ENCODE measurements at places on chromosomes 12 and 14. TPM values are rescaled to one million over a fixed set of nuclear protein-coding genes. Genes with fewer than 3 reads are reported as not detected.

MANSC4 gene
- total RNA-seq, result not detected

GRCh38 chr12:132736378-132736777 is 25.3 kb downstream of the ANKLE2 start:
- DNase-seq, result no peak

- DNase-seq, result no peak
Measured at GRCh38 chr12:109678719-109679118, 34.9 kb upstream of the FAM222A start.

DNA sequence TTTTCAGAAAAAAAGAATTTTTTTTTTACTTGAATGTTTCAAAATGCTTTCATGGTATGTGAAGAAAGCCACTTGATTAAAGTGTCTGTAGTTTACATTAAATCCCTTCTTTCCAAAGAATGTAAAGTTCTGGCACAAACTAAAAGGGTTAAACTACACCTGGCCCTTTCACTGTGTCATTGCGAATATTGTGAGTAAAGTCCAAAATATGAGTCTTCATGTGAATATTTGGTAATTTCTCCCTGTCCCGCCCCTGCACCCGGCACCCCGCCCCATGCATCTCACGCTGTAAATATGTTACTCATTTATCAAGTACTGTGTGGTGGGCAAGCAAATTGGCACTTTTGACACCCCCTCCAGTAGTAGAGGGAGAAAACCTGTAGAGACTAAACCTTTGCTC is 274.7 kb downstream of the TTC6 start:
- DNase-seq, result no peak

NINJ2 gene
- not detected for total RNA-seq

- no peak for DNase-seq
Measured at GRCh38 chr12:109772622-109773321, 59.1 kb downstream of the FAM222A start.

DNA sequence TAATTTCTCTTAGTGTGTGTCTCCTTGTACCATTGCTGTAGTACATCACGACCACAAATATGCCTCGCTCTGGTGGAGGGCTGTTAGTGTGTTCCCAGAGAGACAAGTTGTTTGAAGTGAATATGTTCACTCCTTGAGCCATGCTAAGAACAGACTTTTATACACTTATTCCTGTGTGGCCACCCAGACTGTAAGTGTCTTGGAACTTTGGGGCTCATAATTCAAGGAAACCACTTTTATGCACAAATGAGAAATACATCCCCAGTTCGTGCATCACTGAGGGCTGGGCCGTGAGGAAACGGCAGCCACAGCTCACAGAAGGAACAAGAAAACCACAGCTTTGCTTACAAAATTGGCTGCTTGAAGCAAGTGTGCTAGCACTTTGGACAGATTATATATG is 362.2 kb upstream of the DDHD1 start:
- no peak for DNase-seq

TEX52 gene
- not detected for total RNA-seq

- DNase-seq, result no peak
Measured at GRCh38 chr12:43937947-43938346, 102.1 kb downstream of the TMEM117 start.

- DNase-seq, result no peak
Measured at GRCh38 chr12:58225203-58225877, 284.0 kb downstream of the ATP23 start.
